ENCODE measurements at places on chromosomes 5 and 9.

- no peak for DNase-seq
Observed at GRCh38 chr9:4096121-4096520, 203.7 kb downstream of the GLIS3 start.

DNA sequence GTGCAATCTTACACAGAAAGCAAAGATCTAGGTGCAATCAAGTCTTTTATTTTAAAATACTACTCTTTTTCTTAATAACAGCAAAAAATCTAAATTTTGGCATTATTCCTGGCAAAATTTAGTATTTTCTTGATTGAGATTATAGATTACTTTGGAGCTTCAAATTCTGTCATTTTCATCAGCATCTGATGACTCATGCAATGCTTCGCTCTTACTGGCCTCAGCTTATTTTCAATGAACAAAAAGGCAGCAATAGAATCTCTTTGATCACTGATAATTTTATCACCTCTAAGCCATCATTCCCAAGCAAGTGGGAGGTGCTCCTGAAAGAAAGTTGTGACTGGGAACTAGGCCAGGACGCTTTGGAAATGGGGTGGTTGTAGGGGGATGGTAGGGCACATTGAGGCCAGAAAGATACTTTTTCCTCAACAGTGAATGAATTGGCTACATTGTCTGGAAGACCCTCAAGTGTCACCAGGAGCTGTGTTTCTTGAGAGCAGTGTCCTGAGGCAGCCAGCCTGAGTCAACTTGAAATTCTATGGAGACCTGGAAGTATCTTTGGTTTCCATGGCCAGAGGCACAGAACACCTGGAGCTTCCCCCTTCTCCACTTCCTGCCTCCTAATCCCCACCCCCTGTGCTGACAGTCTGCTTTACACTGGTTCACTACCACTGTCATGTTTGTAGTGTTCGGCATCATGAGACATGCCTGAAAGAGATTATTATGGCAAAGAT lies 46.9 kb upstream of the APC start:
- no peak for DNase-seq

DNA sequence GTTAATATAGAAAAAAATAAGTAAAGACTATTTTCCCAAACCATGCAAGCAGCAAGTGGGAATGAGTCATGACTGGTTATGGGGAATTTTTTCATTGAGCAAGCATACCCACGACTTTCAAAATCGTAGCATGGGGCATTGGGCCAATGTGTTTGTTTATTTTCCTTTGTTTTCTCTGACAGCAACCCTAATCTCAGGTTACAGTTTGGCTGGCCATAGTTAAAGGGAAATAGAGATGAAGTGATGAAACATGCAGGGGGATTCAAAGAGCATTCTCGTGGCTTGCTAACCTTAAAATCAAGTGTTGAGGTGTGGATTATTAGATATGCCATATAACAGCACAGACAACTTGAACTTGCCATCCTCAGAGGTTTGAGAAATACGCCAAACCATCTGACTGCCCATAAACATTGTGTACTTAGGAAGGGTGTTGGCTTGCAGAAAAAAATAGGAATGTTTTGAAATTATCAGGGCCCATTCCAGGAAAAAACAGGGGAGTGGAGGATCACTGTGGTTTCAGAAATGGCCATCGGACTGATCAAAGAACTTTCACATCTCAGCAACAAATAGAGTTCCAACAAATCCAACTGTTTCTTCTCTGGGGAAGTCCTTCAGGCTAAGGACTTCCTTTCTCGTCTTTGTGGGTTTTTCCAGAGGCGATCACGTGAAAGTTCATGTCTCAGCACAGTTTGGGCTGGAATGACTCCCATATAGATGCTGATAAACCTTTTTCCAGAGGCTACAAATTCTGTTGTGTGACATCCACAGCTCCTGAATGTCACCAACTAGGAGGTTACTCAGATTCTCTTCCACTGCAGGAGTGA lies 259.1 kb downstream of the SYK start:
- peak; percentile 71 for DNase-seq

- no peak for DNase-seq
Observed at GRCh38 chr5:80037366-80037765, 2.2 kb downstream of the THBS4 start.

Measured in SW 1271 (cell line).